Stomach (tissue), 19 donors: ENCODE measurements at places on chromosomes 6 and 20.
A peak's percentile ranks its signal among the peaks of the same experiment; 100 is the strongest.

DNA sequence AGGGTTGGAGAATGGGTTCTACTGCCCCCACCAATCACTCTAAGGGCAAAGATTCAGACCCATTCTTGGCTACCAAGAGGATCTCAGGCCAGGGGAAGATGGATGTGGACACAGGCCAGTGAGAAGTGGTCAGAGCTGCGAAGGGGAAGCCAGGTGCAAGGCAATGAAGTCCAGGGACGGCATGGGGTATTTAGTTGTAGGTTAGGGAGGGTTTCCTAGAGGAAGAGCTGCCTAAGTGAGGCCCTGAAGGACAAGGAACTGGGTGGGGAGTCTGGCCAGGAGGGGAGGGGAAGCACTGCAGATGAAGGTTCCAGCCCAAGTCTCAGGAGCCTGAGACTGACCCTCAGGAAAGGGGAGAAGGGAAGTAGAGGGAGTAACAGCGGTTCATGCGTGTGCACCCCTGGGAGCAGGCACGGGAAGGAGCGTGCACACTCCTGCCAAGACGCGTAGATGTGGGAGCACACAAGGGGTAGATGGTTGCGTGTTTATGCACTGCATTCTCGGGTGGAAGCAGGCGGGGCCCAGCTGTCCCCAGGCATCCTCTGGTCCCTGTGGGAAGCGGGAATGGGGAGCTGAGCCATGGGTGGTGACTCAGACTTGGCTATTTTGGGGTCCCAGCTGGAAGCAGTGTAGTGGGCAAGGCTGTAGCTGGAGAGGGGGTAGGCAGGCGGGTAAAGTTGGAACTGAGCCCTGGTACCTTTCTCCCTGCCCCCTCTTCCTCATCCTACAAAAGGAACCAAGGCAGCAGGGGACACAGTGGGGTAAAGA is 3.3 kb downstream of the ACTL10 start:
- H3K4me3 ChIP-seq = no peak overlapping the region
- no peak for DNase-seq
- H3K27me3 ChIP-seq = no peaks in the 10 kb centered on the region
- peak overlapping the region; percentile 6 for H3K27ac ChIP-seq
- H3K36me3 ChIP-seq = peaks cover 33% of the 10 kb centered on the region

DNA sequence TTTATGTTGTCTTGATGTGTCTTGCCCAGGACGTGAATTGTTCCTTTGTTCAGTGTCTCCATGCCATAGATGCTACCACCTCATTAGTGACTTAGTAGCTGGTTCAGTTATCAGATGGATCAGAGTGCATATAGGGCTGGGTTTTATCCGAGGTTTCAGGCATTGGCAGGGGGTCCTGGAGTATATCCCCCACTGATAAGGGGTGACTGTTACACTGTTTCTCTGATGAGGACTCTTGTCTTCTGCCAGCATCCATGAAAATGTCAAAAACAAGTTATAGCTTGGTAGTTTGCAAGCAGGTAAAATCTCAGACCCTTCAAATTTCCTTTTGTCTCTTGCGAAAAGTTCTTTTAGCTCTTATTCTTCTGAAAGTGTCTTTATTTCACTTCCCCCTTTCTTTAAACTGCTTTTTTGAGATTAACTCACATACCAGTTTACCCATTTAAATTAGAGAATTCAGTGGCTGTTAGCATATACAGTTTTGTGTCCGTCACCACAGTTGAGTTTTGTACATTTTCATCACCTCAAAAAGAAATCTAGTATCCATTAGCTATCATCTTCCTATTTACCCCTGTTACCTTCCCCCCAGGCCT is 109.2 kb downstream of the CDYL start:
- H3K27me3 ChIP-seq = no peaks in the 10 kb centered on the region
- H3K4me3 ChIP-seq = no peak overlapping the region
- H3K4me1 ChIP-seq = no peaks in the 10 kb centered on the region
- no peak overlapping the region for H3K27ac ChIP-seq

GRCh38 chr20:50915424-50915823 is 15.8 kb downstream of the ADNP start:
- H3K36me3 ChIP-seq = peaks cover 3% of the 10 kb centered on the region
- no peak overlapping the region for H3K4me3 ChIP-seq
- DNase-seq = no peak

GRCh38 chr6:51655517-51655916 is 431.9 kb downstream of the PKHD1 start:
- no peaks in the 10 kb centered on the region for H3K27me3 ChIP-seq
- H3K4me1 ChIP-seq = no peaks in the 10 kb centered on the region
- no peaks in the 10 kb centered on the region for H3K36me3 ChIP-seq
- no peak overlapping the region for H3K27ac ChIP-seq
- no peak for DNase-seq
